ENCODE measurements at places on chromosomes 6 and 20.

- no peak for DNase-seq
Observed at GRCh38 chr6:85436411-85436810, 13.5 kb upstream of the NT5E start.

- no peak for DNase-seq
Observed at GRCh38 chr20:37576911-37577310, 49.2 kb upstream of the BLCAP start.

GRCh38 chr20:38729767-38730166 lies 5.5 kb downstream of the SLC32A1 start:
- DNase-seq, result no peak

- no peak for DNase-seq
Observed at GRCh38 chr6:290111-290922, 2.0 kb upstream of the DUSP22 start.

GRCh38 chr6:18427296-18427695 lies 40.1 kb downstream of the RNF144B start:
- DNase-seq, result no peak
